IPS-NIHi11 (cell line): ENCODE measurements at places on chromosomes 2 and 18.

DNA sequence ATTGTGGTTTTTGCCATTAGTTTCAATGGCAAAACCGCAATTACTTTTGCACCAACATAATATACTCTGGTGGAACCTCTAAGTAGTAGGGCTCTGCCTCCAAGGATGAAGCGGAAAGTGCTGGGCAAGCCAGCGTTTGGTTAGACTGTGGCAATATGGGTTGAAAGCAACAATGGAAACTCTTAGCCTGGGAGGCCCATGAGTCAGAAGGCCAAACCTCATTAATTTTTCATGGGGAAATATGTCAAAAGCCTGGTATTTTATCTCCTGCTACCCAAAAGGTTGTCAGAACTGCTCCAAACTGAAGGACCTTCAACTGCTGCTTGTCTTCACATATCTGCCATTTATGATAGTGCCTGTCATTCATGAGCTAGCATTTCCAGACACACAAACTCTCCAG is 179.1 kb upstream of the CYP26B1 start:
- no peak for DNase-seq

GRCh38 chr2:26457251-26457666 is 20.7 kb downstream of the OTOF start:
- no peak for DNase-seq

GRCh38 chr2:209086761-209087160 is 337.1 kb upstream of the MAP2 start:
- DNase-seq, result peak; percentile 6

- DNase-seq, result peak; percentile 26
Observed at GRCh38 chr2:69997015-69997830, 35.8 kb upstream of the ASPRV1 start.

GRCh38 chr2:102050854-102051391 is 59.2 kb downstream of the IL1R2 start:
- no peak for DNase-seq

GRCh38 chr2:122145856-122146255 is 390.4 kb downstream of the TSN start:
- DNase-seq, result no peak

- DNase-seq, result no peak
Observed at GRCh38 chr2:100233061-100233460, 89.2 kb downstream of the LONRF2 start.

GRCh38 chr2:240304746-240305161 is 130.7 kb upstream of the GPC1 start:
- DNase-seq, result no peak

DNA sequence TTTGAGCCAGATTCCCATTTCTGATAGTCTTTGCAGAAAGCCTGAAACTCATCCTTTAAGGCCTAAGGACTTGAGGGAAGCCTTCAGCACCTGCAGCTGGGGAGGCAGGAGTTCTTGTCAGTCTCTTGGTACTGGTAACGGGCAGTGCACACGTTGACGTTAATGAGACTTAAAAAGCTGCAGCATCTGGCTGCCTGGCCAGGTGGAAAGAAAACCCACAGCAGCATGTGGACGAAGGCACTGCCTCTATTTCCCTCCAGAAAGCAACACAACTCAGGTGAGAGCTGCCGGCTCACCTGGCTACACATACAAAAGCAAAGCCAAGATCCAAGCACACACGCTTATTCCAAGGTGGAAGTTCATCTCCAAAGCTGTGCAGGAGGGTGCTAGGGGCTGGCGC is 178.8 kb downstream of the ANAPC1 start:
- no peak for DNase-seq

GRCh38 chr2:241443486-241444223 is 64.7 kb downstream of the STK25 start:
- no peak for DNase-seq

GRCh38 chr2:27730261-27730662 is 41.3 kb upstream of the MRPL33 start:
- DNase-seq, result no peak

GRCh38 chr2:7004636-7005035 is 87.4 kb downstream of the RNF144A start:
- no peak for DNase-seq

GRCh38 chr18:9120796-9121195 is 15.8 kb upstream of the ANKRD12 start:
- no peak for DNase-seq

GRCh38 chr2:223746611-223747010 is 90.8 kb downstream of the AP1S3 start:
- no peak for DNase-seq

DNA sequence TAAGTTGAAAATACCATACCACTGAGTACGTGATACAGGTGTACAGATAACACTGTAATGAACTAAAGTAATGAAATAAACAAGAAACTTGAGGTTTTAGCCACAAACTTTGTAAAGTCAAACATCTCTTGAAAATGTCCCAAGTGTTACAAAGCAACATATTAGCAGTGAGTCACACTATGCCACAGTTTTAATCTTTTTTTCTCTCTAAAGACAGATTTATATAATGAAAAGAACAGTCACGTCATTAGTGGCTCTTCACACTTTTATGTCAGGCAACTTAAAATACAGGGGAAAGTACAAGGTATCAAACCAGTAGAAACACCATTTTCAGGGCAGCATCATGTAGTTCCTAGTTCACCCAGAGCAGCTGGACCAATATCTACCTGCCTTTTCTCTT is 42.1 kb downstream of the RAPH1 start:
- no peak for DNase-seq

DNA sequence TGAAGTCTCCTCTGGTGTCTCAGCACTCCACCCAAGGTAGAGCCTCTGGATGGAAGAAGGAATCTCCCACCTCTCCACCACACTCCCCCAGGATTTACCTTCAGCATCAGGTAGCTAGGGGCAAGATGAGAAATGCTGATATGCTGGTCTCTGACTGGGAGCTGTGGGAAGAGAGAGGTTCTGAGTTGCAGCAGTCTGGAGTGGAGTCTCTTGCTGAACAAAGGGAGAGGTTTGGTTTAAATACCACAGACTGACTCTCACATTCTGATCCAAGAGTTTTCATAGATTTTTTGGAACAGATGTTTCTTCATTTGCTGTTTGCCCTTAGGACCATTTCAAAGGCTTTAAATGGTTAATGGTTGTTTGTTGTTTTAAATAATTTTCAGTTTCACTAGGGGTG is 1.1 kb upstream of the CFLAR start:
- DNase-seq, result no peak

DNA sequence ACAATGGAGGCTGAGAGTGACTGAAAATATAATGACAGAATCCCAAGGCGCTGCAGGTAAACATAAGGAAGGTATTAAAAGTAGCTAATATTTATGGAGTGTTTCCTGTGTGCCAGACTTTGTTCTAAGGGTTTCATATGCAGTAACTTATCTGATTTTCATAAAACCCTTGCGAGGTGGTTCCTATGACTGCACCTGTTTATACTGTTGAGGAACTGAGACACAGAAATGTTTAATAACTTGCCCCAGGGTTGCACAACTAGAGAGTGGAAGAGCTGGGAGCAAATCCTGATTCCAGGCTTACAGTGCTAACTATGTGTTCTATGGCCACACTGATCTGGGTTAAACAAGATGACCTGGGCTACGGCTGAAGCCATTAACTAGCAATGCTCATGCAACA is 2.4 kb downstream of the SP110 start:
- DNase-seq, result no peak

DNA sequence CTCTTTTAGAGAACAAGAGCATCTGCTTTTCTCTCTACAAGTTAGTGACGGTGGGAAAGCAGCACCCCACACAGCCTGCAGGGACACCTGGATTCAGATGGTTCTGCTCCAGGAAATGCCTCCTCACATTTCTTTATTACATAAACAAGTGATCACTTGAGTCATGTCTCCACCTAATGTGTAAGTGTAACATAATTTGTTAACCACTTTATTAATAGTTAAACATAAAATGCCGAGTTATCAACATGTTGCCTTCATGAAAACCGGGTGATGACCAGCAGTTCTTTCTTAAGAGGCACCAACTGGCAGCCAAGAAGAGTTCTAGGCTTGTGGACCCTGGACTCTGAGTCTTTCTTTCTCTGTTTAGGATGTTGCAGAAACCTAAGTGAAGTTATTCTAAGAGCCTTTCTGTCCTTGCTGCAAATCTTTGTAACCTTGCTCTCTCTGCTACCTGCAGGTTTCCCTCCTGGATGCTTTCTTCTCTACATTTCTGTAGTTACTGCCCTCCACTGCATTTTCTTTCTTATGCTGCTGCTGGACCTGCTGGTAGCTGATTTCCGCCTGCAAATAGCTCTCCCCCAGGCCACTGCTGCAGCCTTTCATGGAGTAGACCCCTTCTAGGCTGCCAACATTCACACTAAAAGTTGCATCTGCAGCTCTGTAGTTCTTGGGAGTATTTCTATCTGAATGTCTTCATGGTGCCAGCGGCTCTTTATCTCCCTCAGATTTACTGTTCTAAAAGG is 24.3 kb downstream of the UPP2 start:
- DNase-seq, result no peak

DNA sequence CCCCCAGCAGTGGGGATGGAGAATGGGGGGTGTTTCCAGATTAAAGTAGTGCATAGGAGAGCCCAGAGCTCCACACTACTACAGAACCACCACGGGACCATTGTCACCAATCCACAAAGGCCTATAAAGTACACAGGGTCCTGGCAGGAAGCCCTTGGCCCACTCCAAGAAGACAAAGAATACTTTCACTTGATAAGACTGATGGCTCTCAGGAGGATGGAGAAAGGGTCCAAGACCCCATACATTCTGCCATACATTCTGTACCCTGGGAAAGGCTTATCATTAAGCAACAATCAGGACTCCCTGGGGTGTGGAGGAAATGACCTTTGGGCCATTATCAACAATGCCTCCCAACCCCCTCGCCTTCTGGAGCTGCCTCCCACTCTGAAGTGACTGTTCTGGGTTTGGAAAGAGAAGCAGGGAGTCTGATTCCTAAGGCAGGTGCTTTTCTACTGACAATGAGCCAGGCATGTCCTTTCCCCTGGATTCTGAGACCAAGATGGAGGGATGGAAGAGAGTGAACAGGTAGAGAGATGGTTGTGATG is 85.4 kb downstream of the XDH start:
- DNase-seq, result no peak

DNA sequence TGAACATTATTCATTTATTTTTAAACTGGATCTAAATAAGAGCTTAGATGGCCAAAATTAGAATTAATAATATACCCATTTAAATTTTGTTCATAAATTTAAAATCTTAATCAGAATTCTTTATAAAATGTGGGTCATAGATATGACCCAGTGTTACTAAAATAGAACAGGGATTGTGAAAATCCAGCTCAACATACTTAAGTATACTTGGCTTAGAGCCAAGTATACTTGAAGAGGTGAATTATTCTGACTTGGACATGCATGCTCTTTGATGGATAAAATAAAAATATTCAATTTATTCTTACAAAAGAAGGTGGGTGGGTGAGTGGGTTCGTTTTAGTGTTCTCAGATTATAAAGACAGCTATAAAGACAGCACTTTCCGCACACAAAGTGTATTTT is 70.7 kb downstream of the SPOPL start:
- no peak for DNase-seq

GRCh38 chr2:239236808-239237205 is 164.0 kb downstream of the HDAC4 start:
- DNase-seq, result no peak

- peak; percentile 13 for DNase-seq
Observed at GRCh38 chr2:107091163-107091864, 205.3 kb upstream of the ST6GAL2 start.

DNA sequence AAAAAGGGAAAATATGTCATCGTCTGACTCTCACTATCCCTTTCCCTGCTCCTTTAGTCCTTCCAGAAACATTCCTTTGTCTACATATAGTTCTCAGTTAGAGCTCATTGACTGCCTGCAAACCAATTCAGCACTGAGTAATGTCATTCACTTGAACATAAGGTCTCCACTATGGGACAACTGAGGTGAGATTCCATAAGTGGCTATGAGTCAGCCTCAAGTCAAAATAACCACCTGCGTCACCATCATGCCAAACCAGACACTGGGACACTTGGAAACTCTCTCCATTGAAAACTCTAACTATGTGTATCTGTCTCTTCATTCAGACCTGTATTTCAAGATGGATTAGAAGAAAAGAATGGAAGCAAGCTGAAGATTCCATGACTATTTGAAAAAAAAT is 878.0 kb upstream of the PIK3C3 start:
- DNase-seq, result no peak
